ENCODE measurements at places on chromosomes 6 and 20.

GRCh38 chr6:144296973-144297372, 11.8 kb downstream of the UTRN start:
- no peak for DNase-seq

DNA sequence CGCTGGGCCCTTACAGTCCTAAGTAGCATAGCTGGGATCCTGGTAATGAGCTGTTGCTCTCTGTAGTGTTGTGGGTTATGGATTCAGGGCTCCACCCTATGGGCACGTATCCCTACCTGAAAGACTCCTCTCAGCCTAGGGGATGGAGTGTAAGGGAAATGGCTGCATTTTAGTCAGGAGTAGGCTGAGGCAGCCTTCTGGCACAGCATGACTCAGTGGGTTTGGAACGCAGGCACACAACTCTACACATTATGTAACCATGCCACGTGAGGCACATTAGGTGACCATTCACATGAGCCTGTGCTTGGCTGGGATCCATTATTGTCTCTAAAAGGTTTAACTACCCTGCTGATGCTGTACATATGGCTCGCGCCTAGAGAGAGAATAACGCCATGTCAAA, 27.8 kb downstream of the HDDC2 start:
- DNase-seq, result no peak

DNA sequence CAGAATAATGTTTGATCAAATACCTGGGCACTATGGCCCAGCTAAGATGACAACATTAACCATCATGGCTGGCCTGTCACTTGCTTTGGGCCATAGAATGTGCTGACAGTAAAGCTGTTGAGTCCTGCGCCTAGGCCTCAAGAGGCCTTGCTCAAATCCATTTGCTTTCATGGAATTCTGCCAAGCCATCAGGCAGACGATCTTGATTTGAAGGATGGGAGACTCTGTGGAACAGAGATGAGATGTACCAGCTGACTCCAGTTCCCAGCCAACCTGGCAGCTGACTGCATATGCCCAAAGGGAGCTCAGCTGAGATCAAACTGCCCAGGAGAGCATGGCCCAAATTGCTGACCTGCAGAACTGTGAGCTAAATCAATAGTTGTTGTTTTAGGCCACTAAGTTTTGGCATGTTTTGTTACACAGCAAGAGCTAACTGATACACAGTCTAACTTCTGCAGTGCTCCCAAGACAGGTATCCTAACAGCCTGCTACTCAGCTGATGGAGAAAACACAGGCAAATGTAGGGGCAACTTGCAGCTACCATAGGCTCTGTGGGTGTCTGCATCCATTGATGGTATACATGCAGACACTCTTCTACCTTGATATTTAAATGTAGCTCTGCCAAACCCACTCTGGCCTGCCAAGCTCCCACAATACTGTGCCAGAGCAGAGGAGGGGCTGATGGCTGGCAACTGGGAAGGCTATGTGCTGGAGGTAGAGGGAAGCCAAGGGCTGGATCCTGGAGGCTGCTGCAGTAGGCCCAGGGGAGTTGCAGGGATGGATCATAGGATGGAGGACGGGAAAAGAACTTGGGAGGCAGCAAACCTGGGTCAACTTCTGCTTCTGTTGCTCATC, 55.2 kb upstream of the RNF24 start:
- no peak for DNase-seq

- no peak for DNase-seq
Observed at GRCh38 chr20:59040667-59041066, 1.9 kb downstream of the PRELID3B start.

- no peak for DNase-seq
Observed at GRCh38 chr6:2134554-2134953, 110.9 kb downstream of the GMDS start.

DNA sequence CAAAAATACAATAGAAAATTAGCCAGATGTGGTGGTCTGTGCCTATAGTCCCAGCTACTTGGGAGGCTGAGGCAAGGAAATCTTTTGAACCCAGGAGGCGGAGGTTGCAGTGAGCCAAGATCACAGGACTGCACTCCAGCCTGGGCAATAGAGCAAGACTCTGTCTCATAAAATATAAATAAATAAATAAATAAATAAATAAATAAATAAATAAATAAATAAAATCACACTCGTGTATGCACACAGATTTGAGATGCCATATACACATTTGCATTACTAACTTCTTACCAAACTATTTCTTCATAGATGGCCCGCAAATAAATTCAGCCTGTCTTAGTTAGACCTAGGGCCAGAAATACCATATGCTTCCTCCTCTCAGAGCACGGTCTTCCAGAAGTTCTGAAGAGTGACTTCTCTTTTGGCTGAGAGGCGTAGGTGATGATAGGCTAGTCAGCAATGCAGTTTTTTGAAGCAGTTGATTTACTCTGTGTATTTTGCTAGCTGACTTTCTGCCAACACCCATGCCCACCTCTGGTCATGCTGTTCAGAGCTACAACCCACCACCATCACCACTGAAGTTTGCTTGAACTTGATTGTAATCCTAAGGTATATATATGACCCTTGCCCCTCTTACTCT, 150.1 kb downstream of the SASH1 start:
- DNase-seq, result no peak

Data from activated CD4-positive, alpha-beta T cell treated with anti-CD3 and anti-CD28 coated beads for 48 hours (primary cell).